NCI-H510A (cell line): ENCODE measurements at places on chromosomes 11 and 22.

DNA sequence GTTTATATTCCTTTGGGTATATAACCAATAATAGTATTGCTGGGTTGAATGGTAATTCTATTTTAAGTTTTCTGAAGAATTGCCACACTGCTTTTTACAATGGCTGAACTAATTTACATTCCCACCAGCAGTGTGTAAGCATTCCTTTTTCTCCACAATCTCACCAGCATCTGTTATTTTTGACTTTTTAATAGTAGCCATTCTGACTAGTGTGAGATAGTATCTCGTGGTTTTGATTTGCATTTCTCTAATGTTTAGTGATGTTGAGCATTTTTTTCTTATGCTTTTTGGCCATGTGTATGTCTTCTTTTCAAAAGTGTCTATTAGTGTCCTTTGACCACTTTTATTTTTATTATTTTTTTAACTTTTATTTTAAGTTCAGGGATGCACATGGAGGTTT lies 275.3 kb downstream of the METTL15 start:
- no peak for DNase-seq

- DNase-seq: no peak
These were observed 38.3 kb downstream of the USP35 start for GRCh38 chr11:78226684-78227680.

- no peak for DNase-seq
These were observed 366.9 kb downstream of the BRD1 start for GRCh38 chr22:49460592-49461281.

DNA sequence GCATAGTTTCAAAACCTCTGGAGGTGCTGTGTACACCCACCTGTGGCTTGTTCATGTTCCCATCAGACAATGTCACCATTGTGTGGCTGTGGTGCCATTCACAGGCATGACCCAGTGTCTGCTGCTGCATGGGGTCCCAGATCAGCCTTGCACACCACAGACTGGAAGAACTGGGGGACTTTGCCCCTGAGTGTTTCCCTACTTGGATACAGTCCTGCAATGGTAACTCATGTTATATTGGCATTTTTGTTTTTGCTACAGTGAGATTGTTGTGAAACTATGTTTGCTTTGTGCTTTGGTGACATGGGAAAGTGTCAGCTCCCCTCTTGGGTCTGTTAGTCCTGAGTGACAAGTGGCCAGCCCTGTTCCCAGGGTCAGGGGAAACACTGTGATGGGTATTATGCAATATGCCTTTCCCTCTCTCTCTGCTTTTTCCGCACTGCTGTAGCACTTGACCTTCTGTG lies 108.8 kb downstream of the NAV2 start:
- no peak for DNase-seq

DNA sequence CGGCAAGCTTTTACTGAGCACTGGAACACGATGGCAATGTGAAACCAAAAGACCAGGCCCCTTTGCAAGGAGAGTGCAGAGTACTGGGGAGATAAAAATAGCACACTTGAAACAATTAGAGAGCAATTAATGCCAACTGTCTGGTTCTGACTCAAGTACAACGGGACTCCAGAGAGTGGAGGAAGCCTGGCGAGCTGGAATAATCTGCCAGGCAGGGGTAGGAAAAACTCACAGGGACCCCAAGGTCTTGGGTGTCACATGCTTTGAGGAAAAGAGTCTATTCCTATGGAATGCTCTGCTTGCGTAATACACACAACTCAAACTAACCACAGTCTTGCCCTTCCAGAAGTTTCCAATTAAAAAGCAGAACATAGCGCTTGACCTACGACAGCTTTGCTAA lies 113.0 kb upstream of the CLMP start:
- DNase-seq: no peak
